ENCODE measurements at places on chromosomes 4 and X.

GRCh38 chr4:130576218-130576617 lies 1480.3 kb downstream of the C4orf33 start:
- no peak for DNase-seq

GRCh38 chrX:23559975-23560374 lies 107.3 kb upstream of the PRDX4 start:
- no peak for DNase-seq

DNA sequence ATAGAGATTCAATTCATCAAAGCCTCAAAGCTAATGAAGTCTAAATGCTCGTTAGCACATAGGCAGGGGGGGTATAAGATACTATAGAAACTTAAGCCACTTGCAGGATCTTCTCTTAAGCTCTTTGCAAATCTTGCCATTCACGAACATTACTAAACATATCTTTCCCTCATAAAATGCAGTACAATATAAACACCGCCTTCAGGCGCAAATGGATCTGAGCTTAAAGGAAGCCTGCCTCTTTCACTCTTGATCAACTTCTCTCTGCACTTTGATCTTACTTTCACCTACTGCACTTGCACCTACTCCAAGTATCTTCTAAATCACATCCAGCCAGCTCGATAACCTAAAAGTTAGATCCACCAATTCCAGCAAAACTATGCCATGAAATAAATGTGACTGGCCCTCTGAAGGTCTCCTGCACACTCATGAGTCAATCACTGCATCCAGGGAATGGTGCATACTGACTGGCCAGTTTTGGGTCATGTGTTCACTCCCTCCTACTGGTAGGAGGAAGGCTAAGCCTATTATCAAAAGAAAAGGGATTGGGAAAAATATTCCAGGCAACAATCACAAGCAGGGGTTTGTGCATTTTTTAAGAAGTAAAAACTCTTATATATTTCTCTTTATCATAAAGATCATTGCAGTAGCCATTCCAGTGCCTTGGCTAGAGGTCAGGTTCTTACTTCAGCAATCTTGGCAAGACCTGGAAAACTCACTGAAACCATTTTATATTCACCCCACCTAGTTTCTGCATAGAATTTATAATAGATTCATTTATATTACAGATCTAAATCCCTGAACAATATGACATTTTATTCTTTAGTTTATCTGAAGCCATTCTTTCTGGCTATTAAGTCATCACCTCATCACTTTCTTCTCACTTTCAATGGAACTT lies 222.0 kb downstream of the PPP3CA start:
- DNase-seq, result no peak

DNA sequence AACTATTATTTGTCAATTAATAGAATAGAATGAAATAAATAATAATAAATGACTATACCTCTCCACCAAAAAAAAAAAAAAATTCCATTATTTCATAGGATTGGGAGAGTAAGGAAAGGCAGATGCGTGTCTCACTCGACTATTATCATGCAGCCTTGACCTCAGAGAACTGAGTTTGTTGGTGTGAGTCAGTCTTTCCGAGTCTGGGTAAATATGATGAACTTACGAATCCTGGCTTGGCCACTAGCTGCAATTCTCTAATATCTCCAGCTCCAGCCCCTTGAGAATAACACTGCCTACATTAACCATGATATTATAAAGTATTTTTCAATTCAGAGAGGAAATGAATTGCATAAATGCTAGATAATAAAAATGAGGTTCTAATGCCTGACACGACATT lies 46.6 kb upstream of the DHX15 start:
- no peak for DNase-seq

DNA sequence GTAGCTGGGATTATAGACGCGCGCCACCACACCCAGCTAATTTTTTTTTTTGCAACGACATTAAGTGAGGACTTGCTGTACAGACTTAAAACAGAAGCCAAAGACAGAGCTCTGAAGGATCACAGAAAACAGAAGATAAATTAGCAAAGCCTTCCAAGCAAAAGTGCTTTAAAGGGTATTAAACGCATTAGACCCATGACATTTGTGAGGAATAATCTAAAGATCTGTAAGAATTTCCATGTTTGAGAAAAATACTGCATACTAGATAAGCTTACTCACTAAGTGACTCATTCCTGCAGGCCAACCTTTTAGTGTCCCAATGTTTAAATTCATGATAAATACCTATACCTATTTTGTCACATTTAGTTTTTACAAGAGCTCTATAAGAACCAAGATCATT lies 27.4 kb downstream of the SMARCA1 start:
- DNase-seq, result no peak

Measured in stimulated activated CD4-positive, alpha-beta T cell treated with anti-CD3 and anti-CD28 coated beads, Interleukin-4, amount 100 ng/mL, for 4 hours (primary cell).